ENCODE measurements at places on chromosomes 11 and 22. TPM values are rescaled to one million over a fixed set of nuclear protein-coding genes. Genes with fewer than 3 reads are reported as not detected.

POU2AF1 gene
- total RNA-seq, result not detected

IGSF9B gene
- total RNA-seq, result 67.1 TPM

HTR3A gene
- not detected for total RNA-seq

ASRGL1 gene
- 20.2 TPM for total RNA-seq

EFCAB6 gene
- 2.5 TPM for total RNA-seq

Data from thoracic aorta (tissue), 2 donors.